Activated CD8-positive, alpha-beta T cell treated with anti-CD3 and anti-CD28 coated beads, Interleukin-2, amount 10 ng/mL, durations not matched to agents 7 days and 5 days (primary cell): ENCODE measurements at places on chromosomes 11 and 22.

- no peaks in the 10 kb centered on the region for H3K27me3 ChIP-seq
- DNase-seq = no peak
- no peak overlapping the region for H3K4me3 ChIP-seq
- H3K27ac ChIP-seq = no peak overlapping the region
- no peaks in the 10 kb centered on the region for H3K36me3 ChIP-seq
Observed at GRCh38 chr11:131829725-131830124, 459.3 kb downstream of the NTM start.

DNA sequence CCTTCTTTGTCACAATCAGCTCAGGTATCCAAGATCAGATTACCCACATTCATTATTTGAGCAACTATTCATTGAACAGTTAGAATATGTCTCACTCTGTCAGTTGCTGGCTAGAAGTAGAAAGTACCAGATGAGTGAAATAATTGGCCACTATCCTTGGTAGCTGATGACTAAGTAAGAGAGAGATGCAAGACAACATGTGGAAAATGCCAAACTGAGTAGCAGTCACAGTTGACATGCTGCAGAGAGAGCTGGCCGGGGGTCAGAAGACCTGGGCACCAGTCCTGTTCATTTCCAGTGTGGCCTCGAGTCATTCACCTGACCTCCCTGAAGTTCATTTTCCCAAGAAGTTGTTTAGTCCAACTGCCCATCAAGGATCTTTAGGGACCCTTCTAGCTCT, 22.5 kb upstream of the SMIM35 start:
- no peaks in the 10 kb centered on the region for H3K36me3 ChIP-seq
- no peak overlapping the region for H3K4me3 ChIP-seq
- H3K27ac ChIP-seq = no peak overlapping the region
- H3K27me3 ChIP-seq = peaks cover 7% of the 10 kb centered on the region
- H3K4me1 ChIP-seq = peaks cover 27% of the 10 kb centered on the region

GRCh38 chr11:114215871-114216795, 80.1 kb upstream of the NNMT start:
- H3K27me3 ChIP-seq = no peaks in the 10 kb centered on the region
- peaks cover 15% of the 10 kb centered on the region for H3K36me3 ChIP-seq
- H3K4me1 ChIP-seq = peaks cover 72% of the 10 kb centered on the region
- peak overlapping the region; percentile 35 for H3K4me3 ChIP-seq
- no peak for DNase-seq

GRCh38 chr11:10780040-10780439, 28.7 kb downstream of the EIF4G2 start:
- no peaks in the 10 kb centered on the region for H3K27me3 ChIP-seq
- DNase-seq = no peak
- peaks cover 29% of the 10 kb centered on the region for H3K36me3 ChIP-seq
- H3K27ac ChIP-seq = no peak overlapping the region
- no peaks in the 10 kb centered on the region for H3K4me1 ChIP-seq
